Colonic mucosa (tissue), 4 donors: ENCODE measurements at places on chromosomes 2 and 18. TPM values are rescaled to one million over a fixed set of nuclear protein-coding genes. Genes with fewer than 3 reads are reported as not detected.

DNA sequence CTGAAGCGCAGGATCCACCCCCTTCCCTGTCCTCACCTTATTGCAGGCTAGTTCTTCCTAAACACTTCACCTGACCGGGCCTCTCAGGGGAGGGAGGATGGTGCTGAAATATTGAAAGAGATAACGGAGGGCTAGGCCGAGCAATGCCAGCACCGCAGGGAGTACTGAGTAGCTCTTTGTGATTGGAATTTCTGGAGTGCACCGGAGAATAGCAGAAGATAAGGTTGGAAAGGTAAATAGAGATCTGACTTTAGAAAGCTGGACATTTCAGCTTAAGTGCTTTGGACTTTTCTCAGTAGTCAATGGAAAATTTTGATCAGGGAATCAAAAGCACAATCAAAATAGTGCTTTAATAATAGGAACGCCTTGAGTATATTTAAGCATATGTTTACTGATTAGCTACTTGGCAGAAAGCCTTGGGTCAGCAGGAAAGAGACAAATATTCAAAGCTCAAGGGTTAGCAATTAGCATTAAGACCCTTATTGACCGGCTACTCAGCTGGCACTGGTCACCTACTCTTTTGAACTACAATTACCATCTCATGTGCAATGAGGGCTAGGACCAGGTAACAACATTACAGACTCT lies 142.9 kb upstream of the NDUFV2 start:
- no peaks in the 10 kb centered on the region for H3K4me1 ChIP-seq
- H3K27me3 ChIP-seq, result no peaks in the 10 kb centered on the region
- no peak for DNase-seq
- no peak overlapping the region for H3K4me3 ChIP-seq
- H3K27ac ChIP-seq, result no peak overlapping the region
- no peaks in the 10 kb centered on the region for H3K36me3 ChIP-seq

DNA sequence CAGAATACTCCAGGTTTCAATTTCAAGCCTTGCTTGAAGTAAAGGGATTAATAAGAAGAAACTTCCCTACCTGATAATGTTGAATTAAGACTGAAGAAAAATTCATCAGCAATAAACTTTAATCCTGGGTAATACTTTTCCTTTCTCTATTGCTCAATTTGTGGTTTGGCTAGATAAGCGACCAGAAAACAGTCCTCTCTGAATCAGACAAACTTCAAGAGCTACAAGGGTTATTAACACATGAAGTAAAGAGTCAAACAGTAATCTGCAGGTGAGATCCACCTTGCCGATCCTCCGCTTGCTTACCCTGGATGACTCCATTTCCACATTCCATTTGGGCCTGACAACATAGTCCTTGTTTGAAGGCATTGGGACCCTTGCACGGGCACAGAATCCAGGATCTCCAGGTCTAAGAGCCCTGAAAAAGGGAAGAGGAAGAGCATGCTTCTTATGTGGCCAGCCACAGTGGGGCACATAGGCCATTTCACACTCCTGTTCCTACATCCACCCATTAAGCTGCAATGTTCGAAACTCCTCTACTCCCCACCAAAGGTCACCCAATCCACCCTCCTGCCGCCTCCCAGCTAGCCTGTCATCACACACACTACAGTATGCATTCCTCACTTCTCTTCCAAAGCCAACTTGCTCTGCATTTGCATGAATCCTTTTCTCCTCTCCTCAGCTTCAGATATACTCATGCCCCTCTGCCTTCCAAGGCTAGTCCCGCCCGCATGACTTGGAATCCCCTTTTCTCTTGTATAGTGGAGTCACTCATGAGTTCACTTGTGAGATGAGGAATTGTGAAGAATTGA lies 39.8 kb downstream of the IWS1 start:
- H3K4me3 ChIP-seq, result no peak overlapping the region
- H3K27me3 ChIP-seq, result no peaks in the 10 kb centered on the region
- no peaks in the 10 kb centered on the region for H3K4me1 ChIP-seq
- DNase-seq, result no peak

- H3K27ac ChIP-seq, result no peak overlapping the region
- DNase-seq, result no peak
- H3K4me1 ChIP-seq, result no peaks in the 10 kb centered on the region
Measured at GRCh38 chr18:28149810-28150420, 27.0 kb downstream of the CDH2 start.

- no peak for DNase-seq
- H3K4me1 ChIP-seq, result no peaks in the 10 kb centered on the region
- no peak overlapping the region for H3K4me3 ChIP-seq
- H3K27me3 ChIP-seq, result no peaks in the 10 kb centered on the region
- H3K27ac ChIP-seq, result no peak overlapping the region
Measured at GRCh38 chr2:212154477-212154878, 384.1 kb downstream of the ERBB4 start.

The HOXD3 gene
- total RNA-seq, result 3.2 TPM

DNA sequence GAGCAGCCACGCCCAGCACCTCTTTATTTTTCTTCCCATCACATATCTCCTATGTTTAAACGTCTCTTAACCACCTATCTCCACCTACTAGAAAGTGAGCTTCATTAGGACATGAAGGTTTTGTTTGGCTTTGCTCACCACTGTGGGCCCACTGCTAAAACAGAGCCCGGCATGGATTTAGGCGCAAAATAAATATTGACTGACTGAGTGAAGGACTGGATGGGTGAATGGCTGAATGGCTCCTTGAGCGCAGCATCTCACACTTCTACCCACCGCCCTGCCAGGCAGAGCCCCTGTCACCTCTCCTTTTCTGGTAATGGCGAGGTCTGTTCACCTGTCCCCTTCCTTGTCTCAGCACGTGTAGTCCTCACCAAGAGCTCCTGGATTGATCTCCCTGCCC lies 10.1 kb downstream of the CAPG start:
- no peaks in the 10 kb centered on the region for H3K36me3 ChIP-seq
- H3K27me3 ChIP-seq, result no peaks in the 10 kb centered on the region
- no peak for DNase-seq
- no peak overlapping the region for H3K4me3 ChIP-seq
- no peak overlapping the region for H3K27ac ChIP-seq

DNA sequence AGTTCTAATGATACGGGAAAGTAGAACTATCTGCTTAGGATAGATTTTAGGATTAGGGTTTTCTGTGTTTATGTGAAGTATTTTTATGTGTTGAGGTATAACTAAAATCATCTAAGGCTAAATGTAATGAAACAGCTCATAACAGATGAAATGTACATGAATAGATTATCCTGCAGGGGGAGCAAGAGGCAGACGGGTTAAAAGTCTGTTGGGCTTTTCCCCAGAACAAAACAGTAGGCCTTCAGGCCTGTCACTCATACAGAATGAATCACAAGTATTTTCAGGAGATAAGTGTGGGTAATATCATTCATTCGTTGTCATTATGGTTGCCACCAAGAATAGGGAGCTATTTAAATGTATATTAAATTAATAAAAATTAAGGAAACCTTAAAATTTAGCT lies 107.9 kb upstream of the IL1R2 start:
- no peak overlapping the region for H3K27ac ChIP-seq
- H3K36me3 ChIP-seq, result no peaks in the 10 kb centered on the region
- DNase-seq, result peak; percentile 50
- H3K27me3 ChIP-seq, result no peaks in the 10 kb centered on the region
- no peaks in the 10 kb centered on the region for H3K4me1 ChIP-seq
- H3K4me3 ChIP-seq, result no peak overlapping the region

GRCh38 chr2:62362561-62362960 lies 143.4 kb downstream of the TMEM17 start:
- H3K27ac ChIP-seq, result no peak overlapping the region
- peak; percentile 22 for DNase-seq
- no peaks in the 10 kb centered on the region for H3K27me3 ChIP-seq
- H3K4me1 ChIP-seq, result no peaks in the 10 kb centered on the region

The GATA6 gene
- total RNA-seq, result 52.7 TPM

The TUBB8B gene
- total RNA-seq, result not detected

GRCh38 chr2:175168564-175168945 lies 552 bp upstream of the ATF2 start:
- H3K4me3 ChIP-seq, result peak overlapping the region; percentile 73
- peak overlapping the region; percentile 81 for H3K27ac ChIP-seq
- no peak for DNase-seq
- H3K36me3 ChIP-seq, result no peaks in the 10 kb centered on the region

- DNase-seq, result peak; percentile 56
- no peak overlapping the region for H3K4me3 ChIP-seq
Measured at GRCh38 chr2:54103454-54104314, 11.7 kb upstream of the ACYP2 start.

DNA sequence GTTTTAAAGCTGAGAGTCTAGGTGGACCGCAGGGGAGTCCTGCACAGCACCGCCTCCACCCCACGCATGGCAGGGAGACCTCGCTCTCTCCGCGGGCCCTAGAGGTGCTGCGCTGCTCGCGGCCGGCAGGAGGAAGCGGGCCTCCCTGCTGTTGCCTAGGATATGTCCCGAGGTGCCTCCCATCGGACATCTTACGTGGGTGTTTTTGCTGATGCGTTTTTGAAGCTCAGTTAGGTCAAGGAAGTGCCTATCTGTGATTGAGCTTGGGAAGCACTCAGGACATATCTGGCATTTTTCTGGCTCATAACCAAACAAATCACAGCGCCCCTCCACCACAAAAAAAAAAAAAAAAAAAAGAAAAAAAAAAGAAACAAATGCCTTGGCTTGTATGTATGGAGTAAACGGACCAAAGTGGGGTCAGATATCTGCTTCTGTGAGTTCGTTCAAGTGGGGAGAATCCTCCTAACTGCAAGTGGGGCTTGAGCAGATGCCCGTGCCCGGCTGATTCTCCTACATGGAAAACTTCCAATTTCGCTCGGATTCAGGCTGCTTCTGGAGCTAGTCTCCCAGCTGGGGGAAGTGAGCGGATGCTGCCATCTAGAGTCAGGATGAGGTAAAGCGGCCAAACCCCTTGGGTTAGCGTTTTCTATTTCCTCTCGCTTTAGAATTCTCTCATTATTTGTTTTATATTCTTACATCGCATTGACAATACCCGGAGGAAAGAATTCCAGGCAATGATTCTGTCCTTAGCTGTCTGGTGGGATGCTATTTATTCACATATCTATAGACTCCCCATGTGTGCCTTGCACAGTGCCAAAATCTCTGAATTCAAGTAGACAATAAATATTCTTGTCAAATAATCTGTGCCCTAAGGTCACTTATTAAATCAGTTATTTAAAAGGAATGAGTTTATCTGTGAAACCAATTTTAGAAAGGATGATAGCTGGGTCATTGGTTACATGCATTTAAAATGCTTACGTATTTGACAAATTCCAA lies 95.3 kb downstream of the CD8B2 start:
- no peak overlapping the region for H3K27ac ChIP-seq
- H3K27me3 ChIP-seq, result no peaks in the 10 kb centered on the region
- peak overlapping the region; percentile 21 for H3K4me3 ChIP-seq
- no peaks in the 10 kb centered on the region for H3K36me3 ChIP-seq

DNA sequence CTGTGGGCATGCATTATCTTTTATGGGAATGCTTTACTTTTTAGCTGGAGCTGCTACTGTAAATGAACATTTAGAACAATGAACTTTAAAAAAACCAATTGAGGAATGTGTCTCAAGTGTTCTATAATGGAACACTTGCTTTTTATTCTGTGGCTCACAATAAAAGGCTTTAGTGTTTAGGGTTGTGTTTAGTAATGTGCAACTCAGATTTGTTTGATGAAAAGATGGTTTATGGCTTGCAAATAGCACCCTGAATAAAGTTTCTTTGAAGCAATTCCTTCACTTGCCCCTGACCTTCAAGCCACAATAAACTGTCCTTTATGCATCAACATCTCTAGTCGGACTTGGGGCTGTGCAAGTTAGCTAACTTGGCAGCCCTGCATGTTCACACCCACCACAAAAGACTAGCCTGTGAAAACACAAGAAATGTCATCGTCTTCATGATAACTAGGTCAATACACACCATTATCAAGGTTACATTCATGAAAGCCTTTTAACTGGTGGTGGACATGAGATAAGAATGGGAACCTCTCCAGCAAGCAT lies 98.7 kb downstream of the MYO1B start:
- peak; percentile 33 for DNase-seq
- H3K4me3 ChIP-seq, result no peak overlapping the region
- H3K4me1 ChIP-seq, result no peaks in the 10 kb centered on the region

- no peaks in the 10 kb centered on the region for H3K36me3 ChIP-seq
- H3K4me3 ChIP-seq, result no peak overlapping the region
- DNase-seq, result no peak
- peaks cover 3% of the 10 kb centered on the region for H3K4me1 ChIP-seq
- no peaks in the 10 kb centered on the region for H3K27me3 ChIP-seq
- no peak overlapping the region for H3K27ac ChIP-seq
Measured at GRCh38 chr2:207876842-207877535, 107.3 kb upstream of the FZD5 start.

DNA sequence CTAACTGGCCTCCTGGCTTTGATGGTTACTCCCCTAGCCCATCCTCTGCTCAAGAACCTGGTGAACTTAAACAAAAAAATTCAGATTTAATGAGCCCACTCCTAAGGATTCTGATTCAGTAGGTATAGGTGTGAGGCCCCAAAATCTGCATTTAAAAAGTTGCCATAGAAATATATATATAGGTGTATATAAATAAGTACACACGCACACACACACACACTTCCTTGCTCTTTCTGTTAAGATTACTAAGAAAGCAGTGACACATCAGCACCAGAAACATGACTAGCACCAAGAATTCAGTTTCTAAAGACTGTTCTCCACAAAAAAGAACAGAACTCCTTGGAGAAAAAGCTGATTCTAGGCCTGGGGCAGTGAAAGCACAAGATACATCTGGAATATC lies 17.8 kb downstream of the EML6 start:
- H3K27ac ChIP-seq, result no peak overlapping the region
- no peaks in the 10 kb centered on the region for H3K36me3 ChIP-seq
- no peaks in the 10 kb centered on the region for H3K4me1 ChIP-seq
- H3K27me3 ChIP-seq, result no peaks in the 10 kb centered on the region
- no peak for DNase-seq

DNA sequence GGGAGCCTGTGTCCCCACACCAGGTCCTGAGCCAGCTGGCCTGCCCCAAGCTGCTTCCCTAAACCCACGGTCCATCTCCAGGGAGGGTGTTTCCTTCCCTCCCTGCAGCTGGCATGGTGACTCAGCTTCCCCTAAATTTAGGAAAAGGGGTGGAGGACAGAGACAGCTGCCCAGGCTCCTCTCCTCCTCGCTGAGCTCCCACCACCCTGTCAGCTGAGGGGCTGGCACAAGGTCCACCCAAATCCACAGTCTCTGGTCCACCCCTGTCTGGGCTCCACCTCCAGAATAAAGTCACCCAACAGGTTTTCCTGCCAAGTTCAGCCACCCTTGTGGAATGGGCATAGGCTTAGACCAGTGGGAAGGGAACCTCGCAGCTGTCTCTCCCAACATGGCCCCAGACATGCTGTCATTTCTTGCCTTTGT lies 156.5 kb downstream of the TNS1 start:
- H3K4me3 ChIP-seq, result no peak overlapping the region
- H3K36me3 ChIP-seq, result no peaks in the 10 kb centered on the region
- H3K27ac ChIP-seq, result no peak overlapping the region
- H3K4me1 ChIP-seq, result no peaks in the 10 kb centered on the region
- no peak for DNase-seq
